ENCODE measurements at places on chromosomes 2 and 18. TPM values are rescaled to one million over a fixed set of nuclear protein-coding genes. Genes with fewer than 3 reads are reported as not detected.

The IL36G gene
- total RNA-seq = not detected

The SLC20A1 gene
- 46.5 TPM for total RNA-seq

The FEV gene
- total RNA-seq = not detected

The FBXO36 gene
- 3.0 TPM for total RNA-seq

The ZNF24 gene
- total RNA-seq = 39.8 TPM

The NEU4 gene
- 1.1 TPM for total RNA-seq

The PDE1A gene
- total RNA-seq = 7.1 TPM

The SLC5A7 gene
- total RNA-seq = not detected

DNA sequence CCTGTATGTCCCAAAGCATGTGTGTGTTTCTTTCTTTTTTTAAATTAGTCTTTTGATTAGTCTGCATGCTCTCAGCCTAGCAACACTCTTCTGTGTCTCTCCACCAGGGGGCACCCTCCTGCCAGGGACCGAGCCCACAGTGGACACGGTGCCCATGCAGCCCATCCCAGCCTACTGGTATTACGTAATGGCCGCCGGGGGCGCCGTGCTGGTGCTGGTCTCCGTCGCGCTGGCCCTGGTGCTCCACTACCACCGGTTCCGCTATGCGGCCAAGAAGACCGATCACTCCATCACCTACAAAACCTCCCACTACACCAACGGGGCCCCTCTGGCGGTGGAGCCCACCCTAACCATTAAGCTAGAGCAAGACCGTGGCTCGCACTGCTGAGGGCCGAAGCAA, 93.8 kb downstream of the NRP2 start:
- no peak for DNase-seq

- DNase-seq = no peak
Measured at GRCh38 chr2:134217924-134218323, 35.9 kb upstream of the MGAT5 start.

DNA sequence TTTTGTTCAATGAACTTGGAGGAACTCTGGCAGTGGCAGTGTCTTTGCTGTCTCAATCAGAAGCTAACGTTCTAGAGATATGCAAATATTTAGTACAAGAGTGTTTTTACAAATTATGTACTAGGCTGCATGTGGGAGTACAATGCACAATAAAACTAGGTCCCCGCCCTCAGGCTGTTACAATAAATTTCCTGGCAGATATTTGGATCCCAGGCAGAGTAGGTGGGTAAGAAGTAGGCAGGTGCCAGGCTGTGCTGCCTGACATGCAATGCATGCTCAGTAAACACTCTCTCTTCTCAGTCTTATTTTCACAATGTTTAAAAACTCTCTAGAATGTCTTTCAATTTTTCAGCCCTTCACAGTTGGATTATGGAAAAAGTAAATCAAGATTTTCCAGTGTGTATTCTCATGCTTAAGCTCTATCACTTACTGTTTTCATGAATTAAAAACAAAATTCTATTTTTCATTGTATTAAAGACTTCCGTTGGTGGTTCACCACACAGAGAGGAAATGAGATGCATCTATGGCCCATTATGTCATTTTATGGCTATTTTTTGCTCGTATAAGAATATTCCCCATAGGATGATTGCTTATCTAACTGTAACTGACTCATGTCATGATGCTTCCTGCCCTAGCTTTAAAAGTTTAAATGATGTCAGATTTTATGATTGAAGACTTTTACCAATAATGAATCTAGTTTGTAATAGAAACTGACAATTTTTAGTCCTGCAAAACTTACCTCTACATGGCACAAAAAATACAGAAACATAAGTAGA, 346.1 kb downstream of the RND3 start:
- no peak for DNase-seq

- peak; percentile 94 for DNase-seq
Measured at GRCh38 chr2:30231212-30231995, at the start of gene LBH. Gene LBH (plus strand): TSS chr2:30231534. CDS start chr2:30231739, 205 bp downstream.

DNA sequence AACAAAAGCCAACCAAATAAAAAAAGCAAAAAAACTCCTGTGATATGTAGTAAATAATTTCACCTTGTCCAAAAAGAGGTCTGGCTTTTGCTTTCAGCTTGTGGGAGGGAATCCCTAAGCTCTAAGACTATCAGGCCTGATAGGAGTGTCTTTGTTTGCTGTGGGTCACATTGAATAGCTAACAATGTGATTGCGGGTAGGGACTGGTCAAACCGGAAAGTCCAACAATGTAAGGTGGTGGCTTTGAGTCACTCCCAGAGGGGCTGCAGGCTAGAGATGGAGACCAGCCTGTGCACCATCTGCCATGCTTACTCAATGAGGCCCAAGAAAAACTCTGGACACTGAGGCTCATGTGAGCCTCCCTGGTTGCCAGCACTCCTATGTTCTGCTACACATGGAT, 192.9 kb downstream of the TFCP2L1 start:
- DNase-seq = no peak

DNA sequence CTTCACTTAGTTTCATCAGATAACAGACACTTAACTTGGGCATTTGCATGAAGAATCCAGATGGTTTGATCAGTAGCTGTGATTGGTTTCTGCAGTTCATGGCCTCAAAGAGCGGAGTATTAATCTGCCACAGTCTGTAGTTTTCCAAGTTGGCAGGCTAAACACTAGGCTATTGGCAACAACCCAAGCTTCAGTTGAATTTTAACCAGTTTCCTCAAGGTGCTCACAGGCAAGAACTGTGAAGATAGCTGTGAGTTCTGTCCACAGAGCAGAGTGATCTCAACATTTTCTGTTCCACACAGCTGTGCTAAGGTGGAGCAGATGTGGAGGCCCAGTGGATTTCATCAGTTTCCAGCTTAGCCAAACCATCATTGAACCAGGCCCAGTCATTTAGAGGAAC, 469.5 kb upstream of the LINC00305 start:
- DNase-seq = no peak

GRCh38 chr2:164388511-164388910, 232.8 kb downstream of the GRB14 start:
- no peak for DNase-seq

GRCh38 chr2:237923481-237924163, 43.2 kb upstream of the UBE2F start:
- peak; percentile 93 for DNase-seq

GRCh38 chr2:32894119-32894728, 52.5 kb upstream of the LTBP1 start:
- no peak for DNase-seq

GRCh38 chr2:95390272-95390880, 12.1 kb upstream of the FAHD2A start:
- peak; percentile 67 for DNase-seq

GRCh38 chr18:2846636-2847316, at the start of gene EMILIN2:
Gene EMILIN2 (plus strand): TSS chr18:2847006. CDS start chr18:2847189, 183 bp downstream.
- DNase-seq = peak; percentile 94

DNA sequence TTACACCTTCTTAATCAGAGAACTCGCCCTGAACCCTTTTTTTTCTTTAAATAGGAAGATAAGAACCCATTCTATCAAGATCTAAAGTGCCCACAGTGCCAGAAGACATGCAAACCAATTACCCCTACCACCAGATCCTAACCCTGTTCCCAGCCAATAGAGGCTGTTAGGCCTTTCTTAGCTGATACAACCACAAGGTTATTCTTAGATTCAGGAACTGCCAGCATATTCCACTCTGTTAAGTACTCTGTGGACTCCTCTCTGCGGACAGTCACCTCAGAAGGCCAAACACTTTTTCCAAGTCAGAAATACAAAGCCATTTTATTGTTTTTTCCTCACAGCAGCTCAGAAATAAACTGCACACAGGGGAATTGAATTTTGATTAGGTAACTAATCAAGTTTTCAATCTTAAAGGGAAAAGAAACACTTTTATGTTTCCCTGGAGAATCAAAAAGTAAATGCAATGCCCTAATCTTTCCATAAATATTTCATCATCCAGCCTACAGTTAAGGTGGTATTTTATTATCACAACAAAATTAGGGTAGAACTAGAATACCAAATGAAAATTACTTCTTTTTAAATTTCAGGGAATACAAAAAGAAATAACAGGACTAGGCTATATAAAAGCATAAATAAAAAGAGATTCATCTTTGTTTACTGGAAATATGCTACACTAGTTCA, 111.4 kb downstream of the NBAS start:
- DNase-seq = no peak

DNA sequence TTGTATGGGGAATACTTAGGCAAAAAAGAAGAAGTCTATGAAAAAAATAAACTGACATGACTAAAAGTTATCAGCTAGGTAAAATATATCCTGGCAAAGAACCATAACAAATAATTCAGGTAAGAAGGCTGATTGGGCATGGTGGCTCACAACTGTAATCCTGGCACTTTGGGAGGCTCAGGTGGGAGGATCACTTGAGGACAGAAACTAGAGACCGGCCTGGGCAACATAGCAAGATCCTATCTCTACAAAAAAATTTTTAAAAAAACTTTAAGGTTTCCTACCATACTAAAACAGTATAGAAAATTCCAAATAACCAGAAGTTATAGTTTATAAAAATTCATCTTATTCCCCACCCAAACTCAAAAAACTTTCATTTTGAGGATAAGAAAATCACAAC, 10.8 kb downstream of the NCKAP1 start:
- no peak for DNase-seq
